ENCODE measurements at places on chromosomes 6 and 20. TPM values are rescaled to one million over a fixed set of nuclear protein-coding genes. Genes with fewer than 3 reads are reported as not detected.

DNA sequence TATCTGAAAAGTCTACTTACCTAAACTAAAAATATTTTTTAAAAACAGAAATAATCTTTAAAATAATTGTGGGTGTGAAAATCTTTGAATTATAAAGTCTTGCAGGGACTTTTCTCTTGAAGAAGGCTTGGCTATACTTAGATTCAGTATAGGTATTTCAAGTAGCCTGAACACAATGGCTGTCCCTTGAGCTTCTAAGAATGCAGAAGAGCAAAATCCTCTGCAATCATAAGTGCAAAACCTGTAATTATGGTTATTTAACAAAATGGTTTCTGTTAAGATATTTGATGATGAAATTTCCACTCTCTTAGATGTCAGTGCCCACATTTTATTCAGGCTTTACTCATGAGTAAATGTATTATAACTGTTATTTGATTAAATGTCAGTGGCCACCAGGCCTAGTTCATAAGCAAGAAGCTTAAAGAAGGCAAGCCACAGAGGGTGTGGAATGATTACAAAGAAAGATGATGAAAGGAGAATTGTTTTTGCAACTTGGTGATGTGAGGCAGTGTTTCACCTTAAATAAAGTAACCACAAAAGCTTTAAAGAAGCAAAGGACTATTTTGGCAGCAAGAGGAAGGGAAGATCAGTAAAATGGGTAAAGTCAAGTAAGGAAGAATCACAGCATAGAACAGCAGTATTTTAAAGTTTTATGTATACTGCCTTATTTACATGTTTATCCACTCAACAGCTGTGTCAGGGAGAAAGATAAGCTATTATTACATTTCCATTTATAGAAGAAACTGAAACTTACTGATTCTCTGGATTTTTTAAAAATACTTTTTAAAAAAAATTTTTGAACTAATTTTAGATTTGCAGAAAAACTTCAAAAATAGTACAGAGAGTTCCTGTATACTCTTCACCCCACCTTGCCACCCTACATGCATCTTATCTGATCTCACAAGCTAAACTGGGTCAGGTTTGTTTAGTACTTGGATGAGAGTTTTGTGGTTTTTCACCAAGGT, 351.2 kb upstream of the RUNX2 start:
- no peaks in the 10 kb centered on the region for H3K36me3 ChIP-seq
- DNase-seq = peak; percentile 11
- peaks cover 5% of the 10 kb centered on the region for H3K4me1 ChIP-seq
- H3K27ac ChIP-seq = no peak overlapping the region
- H3K27me3 ChIP-seq = no peaks in the 10 kb centered on the region
- no peak overlapping the region for H3K4me3 ChIP-seq

GRCh38 chr20:375265-375889, 5.2 kb upstream of the TRIB3 start:
- H3K36me3 ChIP-seq = no peaks in the 10 kb centered on the region
- no peaks in the 10 kb centered on the region for H3K27me3 ChIP-seq
- no peak overlapping the region for H3K27ac ChIP-seq
- H3K4me3 ChIP-seq = no peak overlapping the region
- peaks cover 19% of the 10 kb centered on the region for H3K4me1 ChIP-seq

DNA sequence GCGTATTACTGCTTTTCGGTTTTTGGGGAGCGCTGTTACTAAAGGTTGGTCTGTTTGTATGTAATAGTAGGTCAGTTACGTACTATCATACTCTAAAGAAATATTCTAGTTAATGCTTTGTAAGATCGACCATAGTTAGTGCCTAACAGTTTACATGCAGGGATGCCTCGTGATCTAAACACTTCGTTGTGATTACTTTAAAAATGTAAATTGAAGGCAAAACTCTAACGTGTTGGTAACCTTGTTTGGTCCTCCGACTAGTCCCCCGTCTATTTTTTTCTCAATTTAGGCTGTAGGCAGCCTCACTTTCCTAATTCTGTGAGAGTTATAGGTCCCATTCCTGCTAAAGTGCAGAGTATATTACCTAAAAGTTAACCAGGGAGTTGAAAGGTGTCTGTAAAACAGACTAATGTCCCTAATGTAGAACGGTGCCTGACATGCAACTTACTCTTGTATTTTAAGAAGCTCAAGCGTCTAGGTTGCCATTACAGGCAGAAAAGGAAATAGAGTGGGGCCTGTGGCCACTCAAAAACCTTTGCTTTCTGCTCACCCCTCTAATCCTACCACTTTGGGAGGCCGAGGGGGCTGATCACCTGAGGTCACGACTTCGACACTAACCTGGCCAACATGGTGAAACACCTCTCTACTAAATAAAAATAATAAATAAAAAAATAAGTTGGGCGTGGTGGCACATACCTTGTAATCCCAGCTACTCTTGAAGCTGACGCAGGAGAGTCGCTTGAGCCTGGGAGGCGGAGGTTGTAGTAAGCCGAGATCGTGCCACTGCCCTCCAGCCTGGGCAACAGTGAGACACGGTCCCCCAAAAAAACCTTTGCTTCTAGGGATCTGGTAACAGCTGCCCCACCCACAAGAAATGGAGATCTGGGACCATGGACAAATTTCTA, 37.8 kb downstream of the HFE start:
- no peaks in the 10 kb centered on the region for H3K27me3 ChIP-seq
- peak overlapping the region; percentile 61 for H3K4me3 ChIP-seq
- peak; percentile 64 for DNase-seq
- peaks cover 31% of the 10 kb centered on the region for H3K4me1 ChIP-seq
- H3K27ac ChIP-seq = peak overlapping the region; percentile 99

NTSR1 gene
- not detected for polyA plus RNA-seq

DNA sequence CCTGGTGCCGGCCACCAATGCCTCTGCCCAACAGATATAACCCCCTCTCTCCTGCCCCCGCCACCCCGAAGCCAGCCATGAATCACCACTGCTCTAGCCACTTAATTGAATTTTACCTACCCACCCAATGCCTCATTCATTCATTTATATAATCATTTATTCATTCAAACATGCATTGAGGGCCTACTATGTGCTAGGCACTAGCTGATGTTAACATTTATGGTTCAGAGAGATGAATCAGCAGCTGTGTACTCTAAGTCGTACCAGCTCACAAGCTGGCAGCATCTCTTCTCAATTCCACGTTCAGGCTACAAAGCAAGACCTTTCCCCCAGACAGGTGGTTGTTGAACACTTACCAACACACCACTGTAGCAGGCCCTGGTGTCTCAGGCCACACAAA, 12.9 kb upstream of the MDGA1 start:
- H3K4me1 ChIP-seq = peaks cover 4% of the 10 kb centered on the region
- no peak overlapping the region for H3K27ac ChIP-seq
- H3K36me3 ChIP-seq = no peaks in the 10 kb centered on the region

- H3K4me1 ChIP-seq = no peaks in the 10 kb centered on the region
- H3K4me3 ChIP-seq = no peak overlapping the region
- no peak for DNase-seq
- H3K27me3 ChIP-seq = no peaks in the 10 kb centered on the region
These were observed 400.2 kb downstream of the QKI start for GRCh38 chr6:163814494-163815364.

DNA sequence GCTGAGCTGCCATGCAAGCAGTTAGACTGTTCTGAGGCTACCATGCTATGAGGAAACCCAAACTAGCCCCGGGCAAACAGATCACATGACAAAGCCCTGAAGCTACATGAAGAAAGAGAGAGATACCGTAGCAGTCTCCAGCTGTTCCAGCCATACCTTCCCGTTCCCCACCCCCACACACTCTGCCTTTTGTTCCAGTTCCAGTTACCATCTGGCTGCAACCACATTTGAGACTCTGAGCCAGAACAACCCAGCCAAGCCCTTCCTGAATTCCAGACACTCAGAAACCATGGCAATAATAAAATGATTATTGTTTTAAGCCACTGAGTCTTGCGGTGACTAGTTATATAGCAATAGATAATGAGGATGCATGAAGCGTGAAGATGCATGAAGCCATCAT, 28.3 kb downstream of the RIN2 start:
- DNase-seq = no peak
- H3K36me3 ChIP-seq = no peaks in the 10 kb centered on the region

DNA sequence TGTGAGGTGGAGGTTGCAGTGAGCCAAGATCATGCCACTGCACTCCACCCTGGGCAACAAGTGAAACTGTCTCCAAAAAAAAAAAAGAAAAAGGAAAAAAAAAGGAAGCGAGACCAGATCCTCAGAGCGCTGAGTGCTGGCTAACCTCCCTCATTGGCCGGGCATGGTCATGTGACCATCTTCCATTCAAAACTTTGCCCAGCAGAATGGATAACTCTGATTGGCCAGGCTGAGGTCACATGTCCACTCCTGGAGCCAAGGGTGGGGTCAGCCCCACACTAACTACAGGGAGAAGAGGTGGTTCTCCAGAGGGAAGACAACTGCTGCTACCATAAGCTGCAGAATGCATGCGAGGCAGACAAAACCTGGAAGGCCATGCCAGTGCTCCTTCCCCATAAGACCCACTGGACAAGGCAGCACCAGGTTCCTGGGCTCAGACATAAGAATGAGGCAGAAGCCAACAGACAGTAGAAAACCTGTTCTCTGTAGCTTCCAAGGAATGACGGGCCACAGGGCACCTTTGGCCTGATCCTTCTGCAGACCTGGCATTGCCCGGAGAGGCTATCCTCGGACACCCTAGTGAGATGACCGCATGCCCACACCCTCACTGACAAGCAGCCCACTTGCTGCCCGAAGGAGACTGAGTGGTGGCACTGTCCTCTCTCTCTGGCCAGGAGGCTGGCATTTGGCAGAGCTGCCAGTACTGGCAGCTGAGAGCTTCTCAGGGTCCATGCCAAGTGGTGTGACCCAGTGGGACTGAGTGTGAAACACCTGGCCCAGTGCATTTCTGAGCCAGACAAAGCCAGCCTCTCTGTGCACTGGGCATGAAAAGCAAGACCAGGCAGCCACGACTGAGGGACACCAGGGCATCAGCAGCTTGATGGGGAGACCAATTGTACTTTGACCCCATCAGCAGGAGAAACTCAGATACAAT, 311.9 kb upstream of the SULF2 start:
- no peak for DNase-seq
- H3K4me3 ChIP-seq = no peak overlapping the region
- H3K4me1 ChIP-seq = no peaks in the 10 kb centered on the region
- no peak overlapping the region for H3K27ac ChIP-seq

DNA sequence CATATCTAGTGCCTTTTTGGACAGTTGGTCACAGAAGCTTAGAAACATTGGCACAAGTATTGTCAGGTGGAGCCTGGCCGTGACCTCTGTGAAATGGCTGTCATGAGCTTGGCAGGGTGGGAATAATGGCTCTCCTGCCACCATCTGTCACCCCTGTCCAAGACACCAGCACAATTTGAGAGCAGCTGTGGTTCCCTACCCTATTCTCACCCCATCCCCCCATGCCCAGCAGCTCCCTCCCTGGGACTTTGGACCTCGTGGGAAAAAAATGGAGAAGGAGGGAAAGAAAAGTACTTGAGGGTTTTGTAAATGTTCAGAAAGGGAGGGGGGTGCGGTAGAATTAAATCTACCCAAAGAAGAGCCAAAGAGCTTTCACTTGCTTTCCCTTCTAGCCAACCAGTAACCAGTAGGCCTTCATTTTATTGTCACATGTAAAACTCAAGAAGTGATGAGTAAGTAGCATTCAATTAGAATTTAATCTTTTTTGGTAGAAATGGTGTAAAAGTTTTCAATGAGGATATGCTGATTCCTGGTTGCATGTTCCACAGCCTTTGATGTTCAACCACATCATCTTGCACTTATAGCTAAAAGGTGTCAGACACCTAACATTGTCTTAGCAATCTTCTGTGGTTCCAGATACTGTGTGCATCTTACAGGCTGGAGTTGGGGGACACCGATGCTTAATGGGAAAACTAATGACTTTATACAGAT, 263.5 kb upstream of the TAB2 start:
- no peak for DNase-seq
- H3K27ac ChIP-seq = no peak overlapping the region
- no peaks in the 10 kb centered on the region for H3K4me1 ChIP-seq
- H3K27me3 ChIP-seq = no peaks in the 10 kb centered on the region

DNA sequence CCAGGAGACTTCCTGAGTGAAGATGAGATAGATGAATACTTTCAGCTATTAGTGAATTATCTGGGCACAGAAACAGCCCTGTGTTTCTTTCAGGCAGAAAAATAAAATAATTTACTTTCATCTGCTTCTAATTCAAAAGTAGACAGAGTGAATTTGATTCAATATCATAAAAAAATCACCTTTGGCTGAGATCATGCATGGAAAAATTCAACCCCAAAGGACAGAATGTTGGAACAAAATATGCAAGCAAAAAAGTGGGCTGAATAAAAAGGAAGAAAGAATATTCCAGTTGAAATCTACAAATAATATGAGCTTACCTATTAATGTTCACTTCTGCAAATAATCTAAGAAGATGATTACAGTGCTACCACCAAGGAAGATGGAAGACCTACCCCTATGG, 546.9 kb downstream of the TFAP2B start:
- H3K4me3 ChIP-seq = no peak overlapping the region
- no peak overlapping the region for H3K27ac ChIP-seq
- H3K36me3 ChIP-seq = no peaks in the 10 kb centered on the region
- DNase-seq = no peak

DNA sequence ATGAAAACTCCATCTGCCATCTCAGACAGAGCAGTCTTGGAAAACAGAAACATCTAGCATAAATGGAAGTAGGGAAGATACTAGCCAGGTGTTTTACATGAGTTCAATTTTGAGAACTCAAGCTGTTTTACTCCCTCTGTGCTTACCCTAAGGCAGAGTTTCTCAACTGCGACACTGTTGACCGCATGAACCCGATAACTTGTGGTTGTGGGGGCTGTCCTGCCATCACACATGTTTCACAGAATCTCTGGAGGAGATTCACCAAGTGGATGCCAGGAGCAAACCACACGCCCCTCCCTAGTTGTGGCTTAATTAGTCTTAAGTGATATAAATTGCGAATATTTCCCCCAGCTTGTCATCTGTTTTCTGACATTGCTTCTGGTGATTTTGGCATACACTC, 2.3 kb upstream of the SERPINB6 start:
- no peak overlapping the region for H3K4me3 ChIP-seq
- no peaks in the 10 kb centered on the region for H3K36me3 ChIP-seq
- no peak overlapping the region for H3K27ac ChIP-seq
- no peaks in the 10 kb centered on the region for H3K27me3 ChIP-seq
- H3K4me1 ChIP-seq = peaks cover 15% of the 10 kb centered on the region

GRCh38 chr6:150887978-150888563, 22.6 kb downstream of the MTHFD1L start:
- H3K27me3 ChIP-seq = no peaks in the 10 kb centered on the region
- no peak overlapping the region for H3K4me3 ChIP-seq
- H3K27ac ChIP-seq = no peak overlapping the region
- no peak for DNase-seq

- H3K36me3 ChIP-seq = no peaks in the 10 kb centered on the region
- H3K4me1 ChIP-seq = no peaks in the 10 kb centered on the region
- H3K4me3 ChIP-seq = no peak overlapping the region
- H3K27ac ChIP-seq = no peak overlapping the region
- no peaks in the 10 kb centered on the region for H3K27me3 ChIP-seq
- DNase-seq = peak; percentile 38
These were observed 107.5 kb downstream of the FAXC start for GRCh38 chr6:99241905-99242534.

PRDM1 gene
- 3.1 TPM for polyA plus RNA-seq
